ENCODE measurements at places on chromosomes 13 and 19. TPM values are rescaled to one million over a fixed set of nuclear protein-coding genes. Genes with fewer than 3 reads are reported as not detected.

Gene ZNF256
- total RNA-seq = 4.6 TPM

Gene C19orf18
- 0.80 TPM for total RNA-seq

Gene SMIM44
- not detected for total RNA-seq

Gene GAPDHS
- not detected for total RNA-seq

Gene SH2D3A
- 38.2 TPM for total RNA-seq

Gene CA11
- total RNA-seq = 2.2 TPM

Gene GFY
- total RNA-seq = not detected

Gene SPINT2
- 17.1 TPM for total RNA-seq

Gene LRRC4B
- 1.2 TPM for total RNA-seq

Gene DDX39A
- 79.0 TPM for total RNA-seq

Gene RNF225
- total RNA-seq = 2.9 TPM

Gene ZNF808
- 35.1 TPM for total RNA-seq

Gene FXYD7
- total RNA-seq = not detected

Gene CD37
- total RNA-seq = 19.7 TPM

Gene C1QTNF9B
- total RNA-seq = not detected

Gene RNF113B
- not detected for total RNA-seq

Gene DHDH
- total RNA-seq = 0.96 TPM

Gene SPRED3
- total RNA-seq = 0.16 TPM

DNA sequence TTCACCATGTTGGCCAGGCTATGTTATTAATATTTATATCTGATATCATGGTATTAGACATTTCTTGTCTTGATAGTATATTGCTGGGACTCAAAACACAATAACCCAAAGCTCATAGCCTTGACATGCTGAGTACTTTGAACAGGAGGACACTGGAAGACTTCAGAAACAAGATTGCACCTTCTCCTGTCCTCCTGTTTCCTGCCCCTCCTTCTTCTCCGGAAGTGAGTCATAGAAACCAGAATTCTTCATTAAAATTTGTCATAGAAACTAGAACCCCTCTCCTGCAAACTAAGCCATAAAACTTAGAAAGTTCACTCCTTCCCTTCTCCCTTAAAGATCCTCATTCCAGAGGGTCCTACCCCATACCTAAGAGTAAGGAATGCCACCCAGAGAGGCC lies 400.2 kb downstream of the SLITRK5 start:
- H3K4me1 ChIP-seq = no peaks in the 10 kb centered on the region
- no peak for DNase-seq
- H3K27me3 ChIP-seq = no peaks in the 10 kb centered on the region
- no peak overlapping the region for H3K27ac ChIP-seq
- no peak overlapping the region for H3K4me3 ChIP-seq

DNA sequence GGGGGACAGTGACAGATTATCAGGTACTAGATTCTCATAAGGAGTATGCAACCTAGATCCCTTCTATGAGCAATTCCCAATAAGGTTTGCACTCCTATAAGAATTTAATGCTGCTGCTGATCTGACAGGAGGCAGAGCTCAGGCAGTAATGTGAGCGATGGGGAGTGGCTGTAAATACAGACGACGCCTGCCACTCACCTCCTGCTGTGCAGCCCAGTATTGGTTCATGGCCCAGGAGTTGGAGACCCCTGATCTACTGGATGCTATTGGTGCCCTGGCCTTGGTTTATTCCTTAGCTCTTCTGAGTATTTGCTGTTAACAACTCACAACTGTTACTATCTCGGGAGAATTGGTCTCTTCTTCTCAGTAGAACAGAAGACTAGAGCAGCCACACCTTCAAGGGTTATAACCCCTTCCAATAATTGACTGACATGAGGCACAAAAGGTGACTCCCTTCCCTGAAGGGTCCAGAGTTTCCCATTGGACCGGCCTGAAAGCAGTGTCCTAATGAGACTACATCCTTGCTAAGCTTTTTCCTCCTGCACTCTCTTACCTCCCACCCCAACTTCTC lies 35.0 kb upstream of the RBM26 start:
- H3K27ac ChIP-seq = no peak overlapping the region
- H3K4me1 ChIP-seq = no peaks in the 10 kb centered on the region
- DNase-seq = no peak
- no peaks in the 10 kb centered on the region for H3K36me3 ChIP-seq

GRCh38 chr13:110546926-110547325 lies 14.6 kb downstream of the RAB20 start:
- no peak overlapping the region for H3K27ac ChIP-seq
- peak; percentile 77 for DNase-seq
- no peaks in the 10 kb centered on the region for H3K4me1 ChIP-seq
- H3K4me3 ChIP-seq = no peak overlapping the region
- no peaks in the 10 kb centered on the region for H3K27me3 ChIP-seq

GRCh38 chr13:59363313-59363712 lies 800.4 kb downstream of the DIAPH3 start:
- H3K27me3 ChIP-seq = no peaks in the 10 kb centered on the region
- H3K36me3 ChIP-seq = no peaks in the 10 kb centered on the region
- H3K4me3 ChIP-seq = no peak overlapping the region
- no peak overlapping the region for H3K27ac ChIP-seq
- DNase-seq = no peak

DNA sequence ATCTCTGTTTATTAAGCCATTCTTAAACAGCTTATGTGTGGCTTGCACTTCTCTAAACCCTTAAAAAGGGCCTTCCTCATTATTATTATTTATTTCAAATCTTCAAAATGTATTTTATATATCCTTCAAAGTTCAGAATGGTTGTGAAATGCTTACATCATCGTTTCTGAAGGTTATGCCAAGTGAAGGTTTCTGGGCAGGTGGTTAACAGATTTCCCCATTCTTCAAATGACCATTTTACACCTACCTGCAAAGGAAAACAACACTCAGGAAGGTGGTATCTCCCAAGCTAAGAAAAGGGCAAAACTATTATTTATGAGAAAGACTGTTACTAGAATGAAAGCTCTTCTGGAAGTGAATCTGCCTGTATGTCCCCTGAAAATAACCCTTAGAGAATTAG lies 191.6 kb downstream of the SHISA2 start:
- no peaks in the 10 kb centered on the region for H3K4me1 ChIP-seq
- no peak overlapping the region for H3K27ac ChIP-seq
- H3K27me3 ChIP-seq = no peaks in the 10 kb centered on the region
- no peaks in the 10 kb centered on the region for H3K36me3 ChIP-seq

- peaks cover 14% of the 10 kb centered on the region for H3K27me3 ChIP-seq
- no peaks in the 10 kb centered on the region for H3K36me3 ChIP-seq
- H3K27ac ChIP-seq = no peak overlapping the region
- no peaks in the 10 kb centered on the region for H3K4me1 ChIP-seq
- H3K4me3 ChIP-seq = no peak overlapping the region
Measured at GRCh38 chr19:3302755-3303154, 63.6 kb upstream of the NFIC start.

- H3K4me1 ChIP-seq = no peaks in the 10 kb centered on the region
- H3K36me3 ChIP-seq = no peaks in the 10 kb centered on the region
- H3K27ac ChIP-seq = peak overlapping the region; percentile 85
- no peak overlapping the region for H3K4me3 ChIP-seq
Measured at GRCh38 chr19:16095071-16095571, 16.6 kb upstream of the RAB8A start.

GRCh38 chr13:94073007-94073744 lies 406.3 kb downstream of the DCT start:
- DNase-seq = no peak
- H3K36me3 ChIP-seq = no peaks in the 10 kb centered on the region
- no peak overlapping the region for H3K4me3 ChIP-seq
- no peaks in the 10 kb centered on the region for H3K4me1 ChIP-seq

DNA sequence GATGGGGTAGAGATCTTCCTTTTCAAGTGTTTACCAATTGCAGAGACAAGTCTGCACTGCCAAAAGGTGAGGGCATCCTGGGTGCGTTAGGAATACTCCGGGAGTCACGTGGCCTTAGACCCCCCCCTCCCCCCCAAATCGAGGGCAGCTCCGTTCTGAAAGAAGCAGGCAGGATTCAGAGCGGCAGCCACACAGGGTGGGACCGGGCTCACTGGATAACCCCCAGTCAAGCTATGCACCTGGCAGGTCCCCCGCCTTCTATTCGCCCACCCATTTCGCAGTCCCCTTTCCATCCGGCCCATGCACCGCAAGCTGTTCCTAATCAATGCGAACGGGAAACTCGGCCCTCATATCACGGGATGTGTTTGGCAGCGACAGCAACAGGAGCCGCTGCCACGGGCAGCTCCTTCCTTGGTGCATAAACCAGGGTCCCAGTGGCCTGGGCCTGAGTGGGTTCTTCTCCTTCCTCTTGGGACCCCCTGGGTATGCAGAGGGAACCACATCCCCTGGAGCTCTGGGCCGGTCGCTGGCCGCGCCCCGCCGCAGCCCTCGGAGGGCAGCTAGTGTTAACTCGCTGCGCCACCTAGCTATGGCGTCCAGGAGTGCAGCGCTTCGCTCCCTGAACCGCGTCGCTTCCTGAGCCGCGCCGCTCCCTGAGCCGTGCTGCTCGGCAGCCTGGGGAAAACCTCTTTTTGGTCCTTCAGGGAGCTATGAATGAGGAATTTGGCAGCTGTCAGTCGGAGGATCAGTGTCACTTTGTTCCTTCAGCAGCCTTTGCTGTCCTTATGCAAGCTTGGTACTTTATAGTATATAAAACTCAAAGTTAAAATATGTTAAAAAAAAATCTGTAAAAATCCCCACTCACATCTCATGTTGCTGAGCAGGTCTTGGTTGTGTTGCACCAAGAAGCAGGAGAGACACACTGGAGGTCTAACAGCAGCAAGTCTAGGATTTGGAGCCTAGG lies 41.4 kb downstream of the LYL1 start:
- H3K27me3 ChIP-seq = no peaks in the 10 kb centered on the region
- peak; percentile 66 for DNase-seq
- peaks cover 31% of the 10 kb centered on the region for H3K4me1 ChIP-seq
- peak overlapping the region; percentile 88 for H3K27ac ChIP-seq

GRCh38 chr13:79496188-79496587 lies 15.2 kb downstream of the NDFIP2 start:
- H3K27me3 ChIP-seq = no peaks in the 10 kb centered on the region
- no peak overlapping the region for H3K4me3 ChIP-seq
- no peak overlapping the region for H3K27ac ChIP-seq

GRCh38 chr13:48424212-48424611 lies 11.3 kb upstream of the LPAR6 start:
- H3K4me1 ChIP-seq = no peaks in the 10 kb centered on the region
- H3K4me3 ChIP-seq = no peak overlapping the region
- no peaks in the 10 kb centered on the region for H3K27me3 ChIP-seq
- H3K27ac ChIP-seq = no peak overlapping the region
- H3K36me3 ChIP-seq = no peaks in the 10 kb centered on the region
- DNase-seq = no peak

GRCh38 chr19:9070066-9070465 lies 16.8 kb upstream of the OR1M1 start:
- DNase-seq = no peak
- H3K27ac ChIP-seq = no peak overlapping the region
- no peak overlapping the region for H3K4me3 ChIP-seq
- H3K36me3 ChIP-seq = no peaks in the 10 kb centered on the region

GRCh38 chr19:51693260-51693659 lies at the start of gene SPACA6:
Gene SPACA6, plus strand, starts transcription at chr19:51693330. Its CDS starts 197 bp downstream, at chr19:51693527.
- peak within 1 kb of the TSS; percentile 99 for H3K27ac ChIP-seq
- H3K27me3 ChIP-seq = no peaks in the 10 kb centered on the region
- H3K4me3 ChIP-seq = peak within 1 kb of the TSS; percentile 93

DNA sequence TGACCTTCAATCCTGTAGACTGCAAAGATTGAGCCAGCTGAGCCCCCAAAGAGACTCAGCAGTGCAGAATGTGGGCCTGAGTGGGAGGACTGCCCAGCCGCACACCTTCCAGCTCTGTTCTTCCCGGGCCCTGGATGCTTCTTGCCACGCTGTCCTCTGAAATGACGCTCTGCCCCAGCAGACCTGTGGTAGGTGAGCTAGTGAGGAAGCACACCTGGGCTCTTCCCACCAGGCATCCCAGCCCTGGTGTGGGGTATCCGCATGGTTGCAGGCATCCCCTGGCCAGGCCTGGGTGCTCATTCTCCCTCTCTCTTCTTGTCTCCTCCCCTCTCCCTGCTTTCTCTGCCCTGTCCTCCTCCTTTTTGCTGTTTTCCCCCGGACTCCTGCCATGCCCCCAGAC lies 9.8 kb upstream of the MZF1 start:
- no peak for DNase-seq
- H3K36me3 ChIP-seq = no peaks in the 10 kb centered on the region
- H3K4me3 ChIP-seq = no peak overlapping the region
- no peak overlapping the region for H3K27ac ChIP-seq

GRCh38 chr13:50476577-50477285 lies 366.8 kb downstream of the DLEU7 start:
- no peak for DNase-seq
- no peaks in the 10 kb centered on the region for H3K27me3 ChIP-seq
- H3K36me3 ChIP-seq = no peaks in the 10 kb centered on the region
- H3K27ac ChIP-seq = no peak overlapping the region

- no peaks in the 10 kb centered on the region for H3K27me3 ChIP-seq
- no peak overlapping the region for H3K4me3 ChIP-seq
- no peaks in the 10 kb centered on the region for H3K36me3 ChIP-seq
- DNase-seq = no peak
- H3K27ac ChIP-seq = peak overlapping the region; percentile 50
- H3K4me1 ChIP-seq = peaks cover 5% of the 10 kb centered on the region
Measured at GRCh38 chr19:56107626-56108351, 13.3 kb downstream of the ZNF787 start.

GRCh38 chr13:78084401-78084800 lies 165.8 kb upstream of the EDNRB start:
- H3K4me3 ChIP-seq = no peak overlapping the region
- no peaks in the 10 kb centered on the region for H3K36me3 ChIP-seq
- no peaks in the 10 kb centered on the region for H3K4me1 ChIP-seq

DNA sequence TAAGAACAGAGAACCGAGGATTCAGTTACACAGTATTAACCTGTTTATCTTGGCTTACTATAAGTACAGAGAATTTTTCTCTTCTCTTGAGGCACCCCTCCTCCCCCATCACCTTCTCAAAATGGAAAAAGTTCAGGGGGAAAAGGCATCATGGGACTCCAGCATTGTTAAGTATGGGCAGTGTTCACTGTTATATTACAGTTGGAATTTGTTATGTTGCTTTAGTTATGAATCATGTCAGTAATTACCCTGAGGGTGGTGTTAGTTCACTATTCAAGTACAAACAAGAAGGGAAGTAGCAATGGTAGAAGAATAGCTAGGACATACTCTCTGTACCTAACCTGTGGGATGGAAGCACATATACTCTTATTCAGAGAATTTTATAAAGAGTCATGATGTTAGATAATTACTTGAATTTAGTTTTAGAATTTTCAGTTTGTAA lies 12.0 kb downstream of the LPAR6 start:
- H3K4me1 ChIP-seq = peaks cover 14% of the 10 kb centered on the region
- H3K27ac ChIP-seq = peak overlapping the region; percentile 81
- H3K36me3 ChIP-seq = no peaks in the 10 kb centered on the region
- DNase-seq = no peak

DNA sequence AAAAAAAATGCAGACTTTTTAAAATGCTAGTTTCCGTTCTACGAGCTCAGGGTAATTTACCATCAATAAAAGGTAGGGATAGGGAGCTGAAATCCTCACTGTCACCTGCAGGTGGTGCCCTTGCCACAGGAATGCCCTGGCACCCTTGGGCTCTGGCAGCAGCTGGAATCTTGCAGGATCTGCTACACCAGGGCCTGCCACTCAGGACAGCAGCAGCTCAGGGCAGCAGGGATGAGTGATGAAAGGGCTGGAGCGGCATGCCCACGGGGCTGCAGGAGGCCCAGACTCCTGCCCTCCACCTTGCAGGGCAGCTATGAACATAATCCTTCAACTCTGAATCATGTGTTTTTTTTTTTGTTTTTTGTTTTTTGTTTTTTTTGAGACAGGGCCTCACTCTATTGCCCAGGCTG lies 54.0 kb downstream of the GNG7 start:
- peak; percentile 81 for DNase-seq
- no peaks in the 10 kb centered on the region for H3K27me3 ChIP-seq
- H3K36me3 ChIP-seq = no peaks in the 10 kb centered on the region
